Activated naive CD8-positive, alpha-beta T cell treated with anti-CD3 and anti-CD28 coated beads, Interleukin-2, amount 50 U/mL, for 24 hours (primary cell): ENCODE measurements at places on chromosomes 2 and 18.

DNA sequence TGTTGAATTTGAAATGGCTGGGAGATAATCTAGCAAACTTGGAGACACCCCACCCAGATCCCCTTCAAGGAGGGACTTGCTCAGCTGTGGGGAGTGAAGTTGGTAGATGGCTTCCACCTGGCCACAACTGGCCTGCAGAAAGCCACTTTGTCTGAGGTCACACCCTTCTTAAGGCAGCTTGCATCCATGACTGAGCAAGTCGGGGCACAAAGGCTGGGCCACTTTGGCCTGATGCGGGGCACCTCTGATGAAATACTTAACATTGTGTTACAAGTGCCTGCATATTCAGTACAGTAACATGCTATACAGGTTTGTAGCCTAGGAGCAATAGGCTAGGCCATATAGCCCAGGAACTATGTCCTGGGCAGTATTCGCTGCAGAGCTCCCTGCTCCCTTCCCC, 13.4 kb upstream of the RPL37A start:
- DNase-seq = no peak

GRCh38 chr2:170815311-170815710, 1.4 kb upstream of the GAD1 start:
- DNase-seq = no peak

DNA sequence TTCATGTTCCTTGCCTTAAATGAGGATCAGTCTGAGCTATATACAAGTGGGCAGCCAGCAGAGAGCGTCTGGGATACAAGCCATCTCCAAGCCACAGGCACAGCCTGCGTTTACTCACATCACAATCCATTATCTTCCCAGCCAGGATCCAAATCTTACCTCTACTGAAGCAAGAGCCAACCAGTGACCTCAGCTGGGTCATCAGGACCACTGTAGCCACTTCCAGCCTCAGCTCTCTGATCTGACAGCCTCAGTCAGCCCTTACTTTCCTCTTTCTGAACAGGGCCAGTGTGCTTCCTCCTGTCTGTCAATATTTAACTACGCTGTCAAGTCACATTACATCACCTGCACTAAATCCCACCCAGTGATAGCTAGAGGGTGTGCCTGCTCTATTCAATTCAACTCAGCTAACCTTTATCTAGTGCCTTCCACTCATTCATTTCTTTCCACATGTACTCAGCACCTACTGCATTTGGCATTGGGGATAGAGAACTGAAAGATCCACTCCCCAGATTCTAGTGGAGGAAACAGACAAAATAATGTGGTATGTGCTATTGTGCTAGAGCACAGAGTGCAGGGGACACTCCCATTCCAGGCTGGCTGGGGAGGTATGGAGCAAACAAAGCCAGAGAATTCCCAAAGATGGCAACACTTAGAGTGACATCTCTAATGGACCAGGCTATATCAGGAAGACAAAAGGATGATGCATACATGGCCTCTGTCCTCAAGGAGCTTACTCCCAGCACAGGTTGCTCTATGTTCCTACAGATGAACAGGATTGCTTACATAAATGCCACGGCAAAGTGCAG, 146.5 kb downstream of the NCKAP5 start:
- no peak for DNase-seq

- no peak for DNase-seq
Measured at GRCh38 chr2:2464094-2464493, 133.0 kb upstream of the MYT1L start.
